Stimulated activated CD8-positive, alpha-beta memory T cell treated with anti-CD3 and anti-CD28 coated beads, Interleukin-15, amount 100 ng/mL, for 48 hours (primary cell): ENCODE measurements at places on chromosomes 2 and 18.

GRCh38 chr2:224127871-224128501, 88.9 kb upstream of the SERPINE2 start:
- no peak for DNase-seq

- no peak for DNase-seq
Observed at GRCh38 chr18:64528646-64529045, 379.8 kb upstream of the LINC00305 start.

GRCh38 chr2:179965291-179966258, 41.5 kb downstream of the CWC22 start:
- no peak for DNase-seq

- DNase-seq: no peak
Observed at GRCh38 chr2:74916394-74916793, 42.0 kb upstream of the POLE4 start.

GRCh38 chr2:108918941-108919341, 70.1 kb downstream of the EDAR start:
- no peak for DNase-seq

DNA sequence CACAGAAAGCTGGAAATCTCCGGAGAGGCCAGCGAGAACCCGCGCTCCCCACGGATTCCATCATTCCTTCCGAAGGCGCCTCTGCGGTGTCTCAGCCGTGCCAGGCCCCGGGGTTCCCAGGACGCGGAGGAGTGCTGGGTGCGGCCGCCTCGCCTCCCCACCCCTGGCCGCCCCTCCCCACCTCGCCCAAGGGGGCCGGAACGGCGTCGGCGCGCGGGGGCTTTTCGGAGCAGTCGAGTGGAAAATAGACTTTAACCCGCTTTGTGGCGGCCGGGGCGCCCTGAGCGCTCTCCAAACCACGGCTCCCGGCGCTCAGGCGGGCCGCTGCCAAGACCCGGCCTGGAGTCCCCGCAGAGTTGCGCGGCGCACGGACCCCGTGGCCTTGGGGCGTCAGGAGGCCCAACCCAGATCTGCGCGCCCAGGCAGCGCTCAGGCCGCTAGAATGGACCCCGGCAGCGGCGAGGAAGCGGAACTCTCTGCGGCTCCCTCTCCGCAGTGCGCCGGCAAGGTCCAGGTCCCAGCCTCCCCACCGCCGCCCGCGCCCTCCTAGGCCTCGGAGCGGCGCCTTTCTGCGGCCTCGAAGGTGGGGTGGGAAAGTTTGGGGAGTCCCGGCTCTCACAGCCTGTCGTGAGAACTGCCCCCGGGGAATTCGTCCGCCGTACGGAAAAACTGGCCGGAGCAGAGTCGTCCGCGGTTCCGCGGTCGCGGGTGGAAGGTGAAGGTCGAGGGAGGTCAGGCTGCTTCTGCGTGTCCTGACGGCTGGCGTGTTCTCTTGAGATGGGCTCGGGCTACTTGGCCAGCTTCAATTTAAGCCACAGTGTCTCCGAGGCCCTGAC, 1.2 kb upstream of the EMX1 start:
- DNase-seq: no peak

GRCh38 chr2:17545680-17546613, 5.5 kb downstream of the VSNL1 start:
- no peak for DNase-seq

- no peak for DNase-seq
Observed at GRCh38 chr2:66448136-66448991, 13.4 kb downstream of the MEIS1 start.

DNA sequence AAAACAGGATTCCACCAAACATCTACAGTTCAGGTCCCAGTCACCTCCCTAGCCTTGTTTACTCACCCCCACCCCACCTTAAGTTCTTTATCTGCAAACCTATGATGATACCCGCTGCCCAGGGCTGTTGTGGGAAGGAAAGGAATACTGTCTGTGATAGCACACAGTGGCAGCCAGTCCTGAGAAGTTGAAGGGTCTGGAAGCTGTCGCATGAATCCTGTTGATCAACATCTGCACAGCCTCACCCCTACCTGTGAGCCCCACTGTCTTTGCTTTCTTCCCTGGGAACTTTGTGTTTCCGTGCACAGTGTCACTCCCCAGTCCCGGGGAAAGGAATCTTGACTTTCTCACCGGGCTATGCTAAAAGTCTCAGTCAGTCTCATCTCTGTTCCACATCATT, 160.7 kb upstream of the EPAS1 start:
- DNase-seq: no peak

- no peak for DNase-seq
Observed at GRCh38 chr2:61423714-61424113, 47.2 kb downstream of the USP34 start.

DNA sequence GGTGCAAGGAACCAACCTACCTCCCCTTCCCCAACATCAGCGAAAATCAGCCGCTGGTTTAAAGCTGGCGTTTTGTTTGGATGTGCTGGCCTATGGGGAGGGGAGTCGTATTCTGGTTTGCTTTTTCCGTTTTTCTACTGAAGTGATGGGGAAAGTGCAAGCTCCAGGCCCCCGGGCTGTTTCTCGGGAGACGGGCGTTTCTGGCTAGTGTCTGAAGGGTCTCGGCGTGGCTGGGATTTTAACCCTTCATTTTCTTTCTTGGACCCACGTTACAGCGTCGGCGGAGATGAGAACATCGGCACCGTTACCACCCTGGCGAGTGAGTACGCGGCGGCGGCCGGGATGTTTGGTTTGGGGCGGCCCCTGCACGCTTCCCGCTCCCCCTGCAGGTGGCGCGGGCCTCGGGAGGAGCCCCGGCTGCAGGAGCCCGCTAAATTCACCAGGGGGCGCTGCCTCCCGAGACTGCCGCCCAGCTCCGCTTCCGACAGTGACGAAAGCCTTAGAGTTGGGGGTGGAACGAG, 70.7 kb downstream of the PLB1 start:
- peak; percentile 82 for DNase-seq

DNA sequence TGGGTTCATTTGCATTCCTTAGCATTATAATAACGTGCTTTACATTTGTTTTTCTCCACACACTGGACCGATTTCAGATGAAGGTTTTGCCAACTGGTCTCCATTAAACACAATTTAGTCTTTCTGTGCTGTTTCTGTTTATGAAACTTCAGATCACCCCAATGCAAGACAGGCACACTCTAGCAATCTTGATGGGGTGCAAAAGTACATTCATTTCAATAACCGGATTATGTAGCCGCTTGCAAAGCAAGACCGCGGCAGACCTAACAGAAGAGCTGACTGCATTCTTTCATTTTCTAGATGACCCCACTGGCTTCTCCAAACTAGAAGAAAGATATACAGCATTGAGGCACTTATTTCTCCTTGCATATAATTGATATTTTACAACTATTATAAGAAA, 301.5 kb downstream of the PIEZO2 start:
- DNase-seq: no peak

DNA sequence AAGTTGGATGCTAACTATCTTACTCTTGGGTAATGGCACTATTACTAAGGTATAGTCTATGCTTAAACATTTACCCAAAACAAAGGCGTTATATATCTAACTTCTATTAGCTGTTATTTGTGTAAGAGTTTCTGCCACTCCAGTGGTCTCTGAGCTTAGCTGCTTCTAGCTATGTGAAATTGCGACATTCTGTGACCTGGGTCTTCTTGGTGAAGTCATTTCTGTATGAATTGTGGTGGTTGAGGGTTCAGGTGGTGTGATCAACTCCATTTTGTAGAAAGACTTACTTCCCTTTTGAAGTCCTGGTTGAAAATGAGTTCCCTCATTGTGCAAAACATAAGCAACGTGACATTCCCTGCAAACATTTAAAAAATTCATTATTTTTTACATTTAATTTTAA, 221.6 kb downstream of the PIK3C3 start:
- no peak for DNase-seq

- DNase-seq: no peak
Observed at GRCh38 chr2:20396356-20397000, 45.8 kb upstream of the PUM2 start.

DNA sequence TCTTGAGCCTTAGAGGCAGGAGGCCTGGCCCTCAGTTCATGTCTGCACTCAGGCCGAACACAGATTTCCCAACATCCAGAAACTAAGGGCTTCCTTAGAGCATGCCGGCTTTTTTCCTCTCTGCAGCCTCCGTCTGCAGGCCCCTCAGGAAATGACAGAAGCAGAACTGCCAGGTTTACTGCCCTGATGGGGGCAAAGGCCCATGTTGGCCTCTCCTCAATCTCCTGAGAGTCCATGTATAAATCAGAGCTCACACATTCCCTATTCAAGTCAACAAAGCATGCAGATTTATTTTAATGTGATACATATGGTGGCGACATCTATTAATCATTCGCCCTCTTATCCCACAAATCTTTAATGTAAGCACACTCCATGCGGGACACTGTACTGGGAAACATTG, 475.6 kb upstream of the HS6ST1 start:
- no peak for DNase-seq

DNA sequence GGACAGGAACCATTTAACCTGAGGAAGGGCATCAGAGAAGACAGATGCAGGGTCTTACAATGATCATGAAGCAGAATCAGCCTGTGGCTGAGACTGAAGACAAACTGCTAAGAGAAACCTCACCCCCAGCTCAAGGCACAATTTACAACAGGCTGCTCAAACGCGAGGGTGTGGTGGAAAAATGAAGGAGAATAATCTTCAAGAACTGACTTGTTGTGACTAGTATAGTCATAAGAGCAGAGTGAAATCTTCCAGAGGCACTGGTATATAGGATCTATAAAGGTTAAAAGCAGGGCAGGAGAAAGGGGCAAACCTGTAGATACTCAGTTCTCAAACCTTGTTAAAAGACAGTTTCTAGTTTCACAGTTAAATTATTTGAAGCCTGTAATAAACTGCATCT, 1155.8 kb upstream of the TMEFF2 start:
- no peak for DNase-seq

GRCh38 chr2:199409759-199410529, 47.8 kb downstream of the SATB2 start:
- DNase-seq: no peak

- no peak for DNase-seq
Observed at GRCh38 chr18:9468998-9469397, 6.3 kb upstream of the RALBP1 start.

DNA sequence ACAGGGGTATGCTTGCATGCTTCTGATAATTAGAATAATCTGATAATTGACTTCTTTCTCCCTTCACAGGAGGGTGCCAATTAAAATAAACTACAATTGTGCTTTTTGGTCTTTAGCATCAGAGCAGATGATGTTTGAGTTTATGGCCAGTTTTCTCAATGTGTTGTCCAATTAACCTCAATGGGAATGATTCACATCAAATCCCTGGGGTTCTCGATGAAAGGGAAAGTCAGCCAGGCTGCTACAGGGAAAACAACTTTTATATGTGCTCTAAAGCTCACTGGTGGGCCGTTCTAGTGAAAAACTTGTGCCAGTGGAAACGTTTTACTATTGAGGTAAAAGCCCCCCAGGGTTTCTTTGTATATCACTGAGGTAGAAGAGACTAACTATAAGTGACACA, 887.3 kb upstream of the CRIM1 start:
- DNase-seq: no peak
